HFF-Myc (cell line): ENCODE measurements at places on chromosomes 2 and 18.

DNA sequence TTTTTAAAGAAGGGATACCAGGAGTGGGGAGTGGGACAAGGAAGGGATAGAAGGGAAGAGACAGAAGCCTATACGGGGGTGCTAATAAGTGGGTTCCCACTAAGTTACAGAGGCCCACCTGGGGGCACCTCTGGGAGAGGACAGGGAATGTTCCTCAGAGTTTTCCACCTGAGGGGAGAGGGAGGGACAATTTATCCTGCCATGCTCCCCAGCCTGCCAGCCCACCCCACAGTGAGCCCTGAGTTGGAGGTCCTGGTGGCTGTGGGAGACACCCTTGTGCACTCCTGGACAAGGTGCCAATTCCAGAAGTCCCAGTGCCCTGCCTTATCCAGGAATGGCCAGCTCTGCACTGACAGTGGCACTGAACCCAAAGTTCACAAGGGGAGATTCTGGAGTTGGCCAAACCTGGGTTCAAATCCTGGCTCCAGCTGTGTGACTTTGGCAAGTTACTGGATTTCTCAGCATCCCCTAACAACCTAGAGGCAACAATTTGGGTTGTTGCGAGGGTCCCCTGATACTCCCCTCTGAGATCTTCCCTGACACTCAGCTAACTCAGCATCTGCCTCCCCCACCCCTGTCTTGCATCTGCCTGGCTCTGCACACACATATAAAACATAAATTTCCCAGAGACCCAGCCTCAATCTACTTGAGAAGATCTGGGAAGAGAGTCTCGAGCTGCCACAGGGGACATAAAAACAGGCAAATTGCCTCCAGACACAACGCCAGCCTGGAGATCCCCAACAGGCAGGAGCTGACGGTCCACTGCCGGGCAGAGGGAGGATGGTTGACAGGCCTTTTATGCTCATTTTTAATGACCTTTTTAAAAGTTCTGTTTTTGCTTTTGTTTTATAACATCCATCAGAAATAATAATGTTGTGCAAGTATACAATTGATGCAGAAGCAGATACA, 98.7 kb upstream of the ST3GAL5 start:
- no peak for DNase-seq

GRCh38 chr2:226352941-226353560, 446.6 kb downstream of the IRS1 start:
- DNase-seq, result no peak

- DNase-seq, result no peak
These were observed 52.0 kb downstream of the FBXO36 start for GRCh38 chr2:229974266-229974665.

GRCh38 chr2:122486705-122487415, 731.4 kb downstream of the TSN start:
- DNase-seq, result no peak

- DNase-seq, result no peak
These were observed 4.4 kb downstream of the SESTD1 start for GRCh38 chr2:179260224-179260623.

- DNase-seq, result no peak
These were observed 73.7 kb downstream of the MEIS1 start for GRCh38 chr2:66508484-66509071.

DNA sequence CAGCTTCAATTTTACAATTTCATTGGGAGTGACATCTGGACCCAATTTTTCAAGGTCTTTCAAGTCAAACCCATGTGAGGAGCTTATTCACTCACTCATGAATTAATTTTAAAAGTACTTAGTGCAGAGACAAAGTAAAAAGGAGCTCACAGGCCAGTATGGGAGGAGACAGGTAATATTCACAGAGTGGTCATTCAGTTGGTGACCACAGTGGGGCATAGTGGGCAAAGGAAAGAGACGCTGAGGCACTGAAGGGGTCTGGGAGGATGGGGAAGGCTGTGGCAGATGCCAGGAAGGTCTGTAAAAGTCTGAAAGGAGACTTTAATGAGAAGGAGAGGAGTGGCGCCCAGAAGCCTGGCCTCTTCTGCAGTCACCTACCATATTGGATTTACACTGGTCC, 76.0 kb downstream of the CD8B2 start:
- no peak for DNase-seq

DNA sequence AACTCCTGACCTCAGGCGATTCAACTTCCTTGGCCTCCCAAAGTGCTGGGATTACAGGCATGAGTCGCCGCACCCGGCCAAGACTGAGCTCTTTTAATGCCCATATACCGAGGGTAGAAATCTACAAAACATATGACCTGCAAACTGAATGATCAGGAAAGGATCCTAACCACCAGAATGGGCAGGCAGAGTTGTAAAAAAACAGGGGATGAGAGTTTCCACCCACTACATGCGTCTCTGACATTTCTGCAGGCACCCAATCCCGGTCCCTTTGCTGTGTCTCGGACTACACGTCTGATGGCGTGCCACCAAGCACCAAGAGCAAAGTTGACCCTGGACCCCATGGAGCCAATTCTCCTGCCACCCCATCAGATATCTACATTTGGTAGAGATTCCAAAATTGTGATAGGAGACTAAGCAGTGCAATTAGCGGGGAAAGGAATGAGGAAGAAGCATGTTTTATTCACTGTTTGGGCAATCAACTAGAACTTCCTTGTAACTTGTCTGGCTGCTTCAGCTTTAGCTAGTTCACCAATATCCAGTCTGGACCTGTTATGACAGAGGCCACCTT, 74.1 kb downstream of the ATP8B1 start:
- no peak for DNase-seq

- DNase-seq, result no peak
These were observed 201.4 kb upstream of the EPAS1 start for GRCh38 chr2:46095830-46096229.

- DNase-seq, result no peak
These were observed 68.8 kb downstream of the CAVIN2 start for GRCh38 chr2:191778041-191778440.

DNA sequence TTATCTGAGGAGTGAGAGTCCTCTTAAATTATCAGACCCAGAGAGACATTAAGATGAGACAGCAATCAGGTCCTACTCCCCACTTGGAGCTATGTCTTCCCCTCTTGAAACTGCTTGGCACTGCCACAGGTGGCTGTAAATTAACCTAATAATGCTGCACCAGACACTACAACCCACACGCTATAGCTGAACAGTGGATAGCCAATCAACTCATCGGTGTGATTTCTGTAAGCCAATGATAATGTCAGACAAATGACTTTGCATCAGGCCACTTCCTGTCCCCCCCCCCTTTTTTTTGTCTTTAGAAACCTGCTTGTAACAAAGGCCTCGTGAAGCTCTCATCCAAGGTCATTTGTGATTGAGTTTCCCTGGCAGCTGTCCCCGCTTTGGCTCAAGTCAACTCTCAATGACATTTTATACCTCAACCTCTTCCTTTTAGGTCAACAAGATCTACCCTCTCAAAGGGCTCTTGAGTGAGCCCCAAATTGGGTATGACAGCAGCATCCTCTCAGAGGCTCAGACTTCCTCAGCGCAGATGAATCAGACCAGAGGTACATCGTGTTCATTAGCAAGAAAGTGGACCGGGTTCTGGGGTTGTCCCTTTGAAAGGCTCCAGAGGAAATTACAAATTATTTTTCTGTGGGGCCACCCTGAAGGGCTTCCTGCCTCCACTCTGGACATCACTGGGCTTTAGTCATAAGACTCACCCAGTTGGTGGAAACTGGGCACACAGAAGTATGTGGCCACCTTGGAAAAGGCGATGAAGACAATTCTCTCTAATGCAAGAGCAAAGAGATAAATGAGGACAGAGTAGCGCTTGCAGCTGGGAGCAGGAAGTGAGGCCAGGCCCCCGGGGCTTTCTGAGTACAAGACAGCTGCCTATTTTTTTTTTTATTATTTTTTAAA, 73.6 kb downstream of the COPS8 start:
- no peak for DNase-seq

DNA sequence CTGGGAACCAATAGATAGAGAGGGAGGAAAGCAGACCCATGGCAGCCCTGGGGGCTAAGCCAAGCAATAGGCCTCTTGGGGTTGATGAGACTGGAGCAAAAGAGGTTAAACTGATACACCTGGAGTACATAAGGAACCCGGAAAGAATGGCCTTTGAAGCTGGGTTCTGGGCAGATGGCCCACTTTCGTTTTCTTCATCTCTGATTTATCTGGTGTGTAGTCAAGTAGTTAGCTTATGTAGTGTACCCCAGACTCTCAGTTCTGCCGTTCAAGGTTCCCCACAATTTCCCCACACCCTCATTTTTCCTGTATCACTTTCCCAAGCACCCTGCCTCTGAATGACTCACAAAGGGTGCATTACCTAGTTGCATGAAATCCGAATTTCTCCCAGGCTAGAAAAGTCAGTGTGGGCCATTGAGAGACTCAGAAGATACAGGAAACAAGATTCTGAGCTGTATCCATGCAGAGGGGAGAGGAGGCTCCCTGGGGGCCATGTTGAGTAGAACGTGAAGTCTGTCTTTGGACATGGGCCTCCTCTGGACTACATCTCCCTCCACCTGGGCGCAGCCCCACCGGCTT, 235.0 kb downstream of the LOXHD1 start:
- DNase-seq, result no peak

DNA sequence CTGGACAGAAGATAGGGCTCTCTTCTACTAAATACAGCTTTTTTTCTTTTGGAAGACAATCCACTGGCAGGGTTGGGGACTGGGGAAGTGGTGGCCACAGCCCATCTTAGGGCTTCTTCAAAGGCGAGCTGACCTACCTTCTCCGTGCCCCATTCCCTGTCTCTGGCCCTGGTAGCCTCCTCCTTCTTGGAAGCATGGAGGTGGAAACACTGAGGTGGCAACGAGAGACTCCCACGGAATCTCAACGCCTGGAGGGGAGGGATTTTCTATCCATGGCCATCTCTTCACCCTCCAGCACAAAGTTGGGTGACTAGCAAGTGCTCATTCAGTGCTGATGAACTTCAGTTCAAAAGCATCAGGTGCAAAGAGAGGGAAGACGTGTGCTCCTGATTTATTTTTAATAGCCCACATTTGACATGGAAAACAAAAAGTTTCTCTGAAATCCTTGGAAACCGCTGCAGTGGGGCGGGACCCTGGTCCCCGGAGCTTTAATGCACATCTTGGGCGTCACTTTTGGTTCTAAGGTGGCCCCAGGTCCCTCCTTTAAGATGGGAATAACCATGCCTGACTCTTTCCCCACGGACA, 633 bp upstream of the ARMC9 start:
- no peak for DNase-seq

- DNase-seq, result no peak
These were observed 38.0 kb downstream of the ADNP2 start for GRCh38 chr18:80147037-80147417.

DNA sequence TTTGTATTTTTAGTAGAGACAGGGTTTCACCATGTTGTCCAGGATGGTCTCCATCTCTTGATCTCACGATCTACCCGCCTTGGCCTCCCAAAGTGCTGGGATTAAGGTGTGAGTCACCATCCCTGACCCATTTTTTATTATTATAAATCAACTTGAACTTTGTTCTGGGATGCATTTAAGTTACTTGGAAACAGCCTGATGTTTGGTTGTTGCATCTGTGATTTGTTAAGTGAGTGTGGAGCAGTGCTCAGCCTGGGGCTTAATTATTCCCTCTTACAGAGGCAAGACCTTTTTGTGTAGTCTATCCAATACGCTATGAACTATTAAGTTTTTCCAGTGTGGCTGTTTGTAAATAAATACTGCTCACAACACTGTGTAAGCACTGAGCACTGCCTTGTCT, 32.6 kb downstream of the MTA3 start:
- DNase-seq, result peak; percentile 12

GRCh38 chr2:65491381-65491905, 59.0 kb upstream of the SPRED2 start:
- DNase-seq, result peak; percentile 2

GRCh38 chr2:215357660-215358059, 45.8 kb downstream of the ATIC start:
- DNase-seq, result no peak

- DNase-seq, result no peak
These were observed 94.7 kb upstream of the BOD1L2 start for GRCh38 chr18:57052173-57052572.

GRCh38 chr2:152200101-152200500, 24.5 kb upstream of the STAM2 start:
- DNase-seq, result no peak

- no peak for DNase-seq
These were observed 14.5 kb upstream of the LRPPRC start for GRCh38 chr2:44010266-44010665.

- DNase-seq, result no peak
These were observed 5.1 kb downstream of the COMMD1 start for GRCh38 chr2:61910603-61911002.

DNA sequence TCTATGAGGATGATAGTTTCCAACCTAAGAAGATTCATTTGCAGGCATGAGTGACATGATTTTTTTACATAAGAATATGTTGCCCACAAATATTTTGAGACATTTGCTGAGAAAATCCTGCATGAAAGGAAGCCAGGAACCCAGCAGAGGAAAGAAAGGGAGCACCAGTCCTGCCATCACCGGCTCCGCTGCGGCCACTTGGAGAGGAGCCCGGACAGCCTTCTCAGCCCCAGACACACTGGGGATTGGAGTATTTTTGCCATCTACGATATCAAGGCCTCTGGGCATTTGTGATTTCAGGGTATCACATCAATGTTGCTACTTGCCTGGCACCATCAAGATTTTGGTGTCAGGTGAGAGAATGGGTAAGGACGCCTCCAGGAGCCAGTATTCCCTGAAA, 228.3 kb downstream of the PTGR3 start:
- DNase-seq, result no peak

DNA sequence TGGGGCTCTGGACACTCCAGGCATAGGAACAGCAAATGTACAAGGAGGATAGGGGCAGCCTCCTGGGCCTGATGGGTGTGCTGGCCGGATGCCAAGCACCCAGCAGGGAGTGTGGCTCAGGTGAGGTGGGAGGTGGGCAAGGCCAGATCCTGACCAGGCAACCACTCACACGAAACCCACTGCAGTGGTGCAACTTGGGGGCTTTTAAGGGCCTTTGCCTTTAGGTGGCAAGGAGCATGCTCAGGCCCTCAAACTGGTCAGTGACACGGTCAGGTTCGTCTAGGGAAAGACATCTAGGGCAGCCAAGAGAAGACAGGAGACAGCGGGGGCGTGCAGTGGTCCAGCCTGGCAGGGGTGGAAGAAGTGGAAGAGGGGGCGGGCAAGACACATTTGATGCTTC, 18.4 kb upstream of the TEX51 start:
- DNase-seq, result no peak

- DNase-seq, result no peak
These were observed 2.6 kb downstream of the GTF3C2 start for GRCh38 chr2:27353762-27354596.

- DNase-seq, result no peak
These were observed 2.1 kb downstream of the TSHZ1 start for GRCh38 chr18:75212751-75213090.
